Stimulated activated CD8-positive, alpha-beta memory T cell treated with anti-CD3 and anti-CD28 coated beads, Interleukin-4, amount 100 ng/mL, for 24 hours (primary cell): ENCODE measurements at places on chromosomes 2 and 18.

- no peak for DNase-seq
These were observed 291.3 kb upstream of the COL3A1 start for GRCh38 chr2:188682838-188683237.

- DNase-seq: no peak
These were observed 486.0 kb downstream of the ERBB4 start for GRCh38 chr2:212052412-212053159.

DNA sequence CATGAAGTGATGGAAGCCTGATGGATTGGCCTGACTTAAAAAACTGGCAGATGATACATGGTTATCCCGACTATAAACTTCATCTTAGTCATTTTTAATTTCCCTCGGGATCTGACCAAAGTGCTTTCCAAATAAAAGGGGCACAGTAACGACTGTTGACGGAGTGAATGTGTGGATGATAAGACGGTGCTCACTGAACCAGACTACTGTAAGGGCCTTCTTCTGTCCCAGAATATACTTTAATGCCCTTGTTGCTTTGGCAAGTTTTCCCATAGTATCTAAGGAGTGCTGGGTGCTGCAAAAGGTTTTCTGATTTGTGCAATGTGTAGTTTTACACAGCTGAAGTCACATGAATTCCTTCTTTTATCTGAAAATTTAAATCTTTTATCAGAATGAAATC is 373.5 kb downstream of the DSEL start:
- no peak for DNase-seq

GRCh38 chr2:33766175-33766574 is 167.1 kb upstream of the FAM98A start:
- DNase-seq: no peak

GRCh38 chr2:96537734-96538486 is 1.4 kb downstream of the ARID5A start:
- no peak for DNase-seq

DNA sequence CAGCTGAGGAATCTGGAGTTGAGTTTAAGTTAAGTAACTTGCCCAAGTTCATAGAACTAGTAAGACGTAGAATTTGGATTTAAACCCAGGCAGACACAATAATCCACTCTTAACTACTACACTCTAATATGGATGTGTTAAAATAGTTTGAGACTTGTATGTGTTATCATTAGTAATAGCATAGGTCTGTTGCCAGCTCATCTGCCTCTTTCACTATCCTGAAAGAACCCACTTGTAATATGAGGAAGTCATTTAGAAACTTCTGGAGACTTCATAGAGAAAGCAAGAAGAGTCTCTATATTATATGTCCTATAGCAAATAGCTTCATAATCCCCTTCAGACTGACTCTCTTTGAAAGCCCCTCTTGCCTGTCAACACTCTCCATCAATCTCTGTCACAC is 43.0 kb upstream of the ACADL start:
- DNase-seq: no peak

- DNase-seq: no peak
These were observed 284.1 kb downstream of the PHLPP1 start for GRCh38 chr18:62999392-62999791.

- DNase-seq: no peak
These were observed 332.7 kb downstream of the ZNF521 start for GRCh38 chr18:25019086-25019860.

- peak; percentile 26 for DNase-seq
These were observed 31.0 kb downstream of the RNF125 start for GRCh38 chr18:32049393-32050171.

GRCh38 chr2:127574656-127575055 is 39.2 kb downstream of the MYO7B start:
- DNase-seq: no peak

DNA sequence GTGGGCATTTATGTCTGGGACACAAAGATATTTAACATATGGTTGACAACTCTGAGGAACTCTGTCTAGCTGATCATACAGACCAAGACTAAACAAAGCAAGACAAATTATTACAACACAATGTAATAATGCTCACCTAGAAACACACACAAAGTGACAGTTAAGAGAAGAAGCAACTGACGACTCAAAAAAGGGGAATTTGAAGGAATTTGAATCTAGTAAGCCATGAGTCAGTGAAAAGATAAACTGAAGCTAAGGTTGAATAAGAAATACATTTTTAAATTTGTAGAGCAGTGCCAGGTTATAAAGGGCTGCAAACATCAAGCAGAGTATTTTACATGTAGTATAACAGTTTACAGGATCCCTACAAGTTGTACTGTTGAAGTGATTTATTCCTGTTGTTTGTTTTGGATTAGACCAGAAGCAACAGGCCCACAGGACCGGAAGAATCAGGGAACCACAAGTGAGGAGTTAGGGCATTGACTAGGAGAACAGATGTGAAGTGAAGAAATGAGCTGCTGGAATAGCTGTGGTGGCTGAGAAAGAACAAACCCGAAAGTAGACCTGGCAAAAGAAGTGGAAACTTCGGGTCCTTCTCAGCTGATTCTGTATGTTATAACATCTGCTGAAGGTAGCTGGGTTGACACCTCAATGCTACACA is 35.6 kb downstream of the IFIH1 start:
- no peak for DNase-seq

GRCh38 chr2:124886216-124886615 is 861.1 kb downstream of the CNTNAP5 start:
- no peak for DNase-seq

DNA sequence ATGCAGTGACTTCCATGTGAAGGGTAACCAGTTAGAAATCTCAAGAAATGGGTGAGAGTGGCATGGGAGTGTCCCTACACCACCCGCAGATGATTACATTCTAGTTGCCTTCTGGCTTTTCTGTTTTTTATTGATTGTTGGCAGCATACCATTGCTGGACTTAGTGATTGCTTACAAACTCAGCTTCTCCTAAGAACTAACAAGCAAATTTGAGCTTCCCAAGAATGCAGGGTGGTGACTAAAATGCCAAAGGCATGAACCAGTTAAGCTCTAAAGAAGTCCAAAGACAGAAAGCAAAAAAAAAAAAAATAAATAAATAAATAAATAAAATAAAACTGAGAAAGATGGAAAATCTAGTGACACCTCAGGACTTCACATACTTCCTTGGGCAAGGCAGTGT is 245.5 kb upstream of the PARD3B start:
- DNase-seq: no peak

DNA sequence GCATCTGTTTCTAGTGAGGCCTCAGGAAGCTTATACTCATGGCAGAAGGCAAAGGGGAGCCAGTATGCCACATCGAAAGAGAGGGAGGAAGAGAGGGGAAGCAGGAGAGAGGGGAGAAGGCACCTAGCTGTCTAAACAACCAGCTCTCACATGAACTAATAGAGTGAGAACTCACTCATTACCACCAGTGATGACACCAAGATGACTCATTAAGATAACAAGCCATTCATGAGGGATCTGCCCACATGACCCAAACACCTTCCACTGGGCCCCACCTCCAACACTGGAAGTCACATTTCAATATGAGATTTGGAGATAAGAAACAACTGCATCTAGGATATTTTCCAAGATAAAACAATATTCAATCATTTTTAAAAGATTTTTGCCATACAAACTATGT is 753.9 kb upstream of the ZEB2 start:
- DNase-seq: no peak

GRCh38 chr18:46073474-46074331 is 1.6 kb upstream of the PSTPIP2 start:
- no peak for DNase-seq

DNA sequence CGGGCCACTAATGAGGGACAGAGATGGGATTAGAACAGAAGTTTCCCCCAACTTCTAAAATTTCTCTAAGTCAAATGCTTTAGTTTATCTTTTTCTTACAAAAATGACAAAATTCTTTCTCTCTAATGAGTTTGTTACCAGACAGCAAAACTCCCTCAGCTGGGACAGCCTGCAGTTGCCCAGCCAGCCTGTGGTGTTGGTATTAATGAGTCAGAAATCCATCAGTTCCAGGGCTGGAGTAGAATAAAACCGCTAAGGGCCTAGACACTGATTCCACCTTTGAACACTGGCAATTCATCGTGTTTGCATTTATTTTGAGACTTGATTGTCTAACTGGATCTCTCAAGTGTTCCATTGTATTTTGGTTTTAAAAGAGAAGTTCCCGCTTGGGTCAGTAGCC is 38.3 kb upstream of the SMAD2 start:
- DNase-seq: no peak

DNA sequence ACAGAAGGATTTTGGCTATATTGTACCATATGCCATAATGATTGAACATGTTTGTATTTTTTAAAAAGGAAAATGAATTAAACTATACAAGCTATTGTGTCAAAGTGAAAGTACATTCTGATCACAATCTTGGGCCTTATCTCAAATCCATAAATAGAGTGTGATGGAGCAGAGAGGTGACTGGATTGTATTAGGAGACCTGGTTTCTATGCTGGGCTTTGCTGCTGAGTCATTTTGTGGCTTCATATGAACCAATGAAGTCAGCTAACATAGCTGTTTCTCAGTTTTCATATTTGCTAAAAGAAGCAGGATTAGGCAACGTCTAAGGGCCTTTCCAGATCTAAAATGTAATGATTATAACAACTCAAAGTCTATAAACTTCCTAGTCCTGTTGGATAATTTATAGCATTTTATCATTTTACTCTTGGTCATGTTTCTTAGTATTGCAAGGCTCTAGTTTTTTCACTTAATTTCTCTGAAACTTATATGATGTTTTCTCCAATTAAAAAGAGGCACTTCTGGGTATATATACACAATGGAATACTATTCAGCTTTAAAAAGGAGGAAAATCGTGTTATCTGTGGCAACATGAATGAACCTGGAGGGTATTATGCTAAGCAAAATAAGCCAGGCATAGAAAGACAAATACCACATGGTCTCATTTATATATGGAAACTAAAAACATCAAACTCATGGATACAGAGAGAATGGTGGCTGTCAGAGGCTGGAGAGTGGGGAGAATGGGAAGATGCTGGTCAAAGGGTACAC is 112.3 kb downstream of the MEP1B start:
- DNase-seq: no peak

DNA sequence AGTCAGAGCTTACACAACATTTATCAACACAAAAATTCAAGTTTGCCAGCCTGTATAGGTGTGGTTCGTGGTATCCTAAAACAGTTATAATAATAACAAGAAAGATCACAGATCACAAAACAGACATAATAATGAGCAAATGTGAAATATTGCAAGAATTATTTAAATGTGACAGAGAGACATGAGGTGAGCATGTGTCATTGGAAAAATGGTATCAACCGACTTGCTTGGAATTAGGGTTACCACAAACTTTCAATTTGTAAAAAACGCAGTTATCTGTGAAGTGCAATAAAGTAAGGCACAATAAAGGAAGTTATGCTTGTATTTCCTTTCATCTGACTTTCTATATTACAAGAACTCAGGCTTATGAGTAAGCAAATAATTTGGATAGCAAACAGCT is 116.8 kb downstream of the IKZF2 start:
- no peak for DNase-seq

DNA sequence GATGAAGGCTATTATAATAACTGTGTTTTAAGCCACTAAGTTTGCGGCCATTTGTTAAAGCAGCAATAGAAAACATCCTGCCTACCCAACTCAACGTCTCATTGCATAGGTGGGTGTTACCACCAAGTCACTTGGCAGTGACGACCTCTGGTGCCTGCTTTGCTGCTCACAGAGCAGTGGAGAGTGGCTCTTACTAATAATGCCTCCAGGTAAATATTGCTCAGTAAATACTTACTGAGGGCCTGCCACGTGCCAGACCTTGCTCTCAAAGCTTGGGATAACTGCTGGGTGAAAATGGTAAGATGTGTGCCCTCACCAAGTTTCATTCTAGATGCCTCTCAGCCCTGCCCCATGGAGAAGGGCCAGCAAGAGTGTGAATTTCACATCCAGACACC is 27.7 kb downstream of the ITGA6 start:
- no peak for DNase-seq

- no peak for DNase-seq
These were observed 50.3 kb upstream of the FOSL2 start for GRCh38 chr2:28342081-28342967.

DNA sequence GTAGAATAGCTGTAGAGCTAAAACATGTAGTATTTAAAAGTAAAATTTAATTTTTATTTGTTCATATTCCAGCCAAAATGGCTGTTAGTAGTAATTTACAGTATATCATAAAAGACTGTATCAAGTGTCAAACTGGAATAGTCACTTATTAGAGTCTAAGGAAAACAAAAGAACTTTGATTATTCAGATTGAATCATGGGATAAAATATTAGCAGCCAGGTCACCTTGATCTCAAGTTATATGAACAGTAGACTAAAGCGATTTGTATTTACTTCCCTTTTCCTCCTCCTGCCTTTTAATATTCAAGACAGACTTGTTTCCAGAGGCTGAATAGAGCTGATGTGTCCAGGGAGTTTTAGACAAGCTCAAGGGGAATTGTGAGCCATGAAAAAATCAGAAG is 54.4 kb downstream of the PMAIP1 start:
- no peak for DNase-seq

- DNase-seq: peak; percentile 7
These were observed 210.9 kb upstream of the SMAD7 start for GRCh38 chr18:49161627-49162026.

DNA sequence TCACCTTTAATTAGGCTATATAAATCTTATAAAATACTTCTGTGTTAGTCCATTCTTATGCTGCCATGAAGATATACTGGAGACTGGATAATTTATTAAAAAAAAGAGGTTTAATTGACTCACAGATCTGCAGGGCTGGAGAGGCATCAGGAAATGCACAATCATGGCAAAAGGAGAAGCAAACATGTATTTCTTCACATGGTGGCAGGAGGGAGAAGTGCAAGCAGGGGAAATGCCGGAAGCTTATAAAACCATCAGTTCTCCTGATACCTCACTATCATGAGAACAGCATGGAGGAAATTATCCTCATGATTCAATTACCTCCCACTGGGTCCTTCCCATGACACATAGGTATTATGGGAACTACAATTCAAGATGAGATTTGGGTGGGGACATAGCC is 504.4 kb downstream of the RIT2 start:
- no peak for DNase-seq

DNA sequence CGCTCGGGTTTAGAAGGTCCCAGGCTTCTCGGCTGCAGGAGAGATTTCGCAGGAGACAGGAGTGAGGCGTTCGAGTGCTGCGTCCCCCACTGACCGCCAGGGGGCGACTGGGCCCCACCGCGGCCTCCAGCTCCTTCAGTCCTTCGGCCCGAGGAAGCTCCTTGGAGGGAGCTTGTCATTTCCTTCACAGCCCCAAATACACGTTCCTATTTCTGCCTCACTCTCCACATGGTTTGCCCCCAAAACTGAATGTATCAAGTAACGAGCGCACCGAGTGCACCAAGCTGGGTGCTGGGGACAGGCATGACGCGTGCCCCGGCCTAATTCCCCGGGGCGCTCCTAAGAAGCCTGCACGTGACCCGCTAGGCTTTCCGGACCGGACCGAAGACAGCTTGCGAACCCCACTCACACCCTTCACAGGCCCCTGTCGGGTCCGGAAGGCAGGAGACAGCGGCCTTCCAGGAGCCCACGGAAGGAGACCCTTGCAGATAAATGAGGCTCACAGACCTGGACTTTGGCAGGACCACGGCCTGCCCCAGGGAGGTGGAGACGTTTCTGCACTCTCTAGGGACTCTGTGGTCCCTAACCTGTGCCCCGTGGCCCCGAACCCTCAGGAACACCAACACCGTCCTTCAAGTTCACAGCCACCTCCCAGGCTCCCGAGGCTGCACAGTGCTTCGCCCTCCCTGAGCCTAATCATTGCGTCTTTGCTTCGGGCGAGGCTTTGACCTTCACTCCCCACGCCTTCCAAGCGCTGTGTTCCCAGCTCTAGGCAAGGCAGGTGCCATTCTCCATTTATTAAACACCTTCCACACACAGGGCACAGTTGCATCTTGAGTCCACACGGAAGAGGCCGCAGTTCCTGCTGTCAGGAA is 13.0 kb upstream of the FAHD2A start:
- peak; percentile 15 for DNase-seq
